Stimulated activated naive CD8-positive, alpha-beta T cell treated with anti-CD3 and anti-CD28 coated beads, Interleukin-15, Interleukin-2, amounts not matched to agents 100 U/mL and 50 U/mL, for 24 hours (primary cell): ENCODE measurements at places on chromosomes 3 and 15.

- no peak for DNase-seq
Measured at GRCh38 chr3:53702776-53703530, 143.3 kb downstream of the CHDH start.

- no peak for DNase-seq
Measured at GRCh38 chr3:38560284-38560683, 64.1 kb downstream of the EXOG start.

DNA sequence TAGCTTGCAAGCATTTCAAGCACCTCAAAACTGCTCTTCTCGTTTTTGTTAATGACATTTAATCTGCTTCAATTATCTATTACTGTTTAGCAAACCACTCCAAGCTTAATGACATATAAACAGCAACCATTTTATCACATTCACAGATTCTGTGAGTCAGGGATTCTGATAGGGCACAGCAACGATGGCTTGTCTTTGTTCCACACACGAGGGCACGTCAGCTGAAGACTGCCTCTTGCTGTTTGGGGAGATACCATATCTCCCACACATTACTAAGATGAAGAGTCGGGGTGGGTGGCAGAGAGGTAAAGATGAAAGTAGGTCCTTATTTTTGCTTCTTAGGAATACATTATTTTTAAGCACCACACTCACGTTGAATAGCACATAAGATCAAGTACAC lies 19.3 kb downstream of the CPOX start:
- DNase-seq = no peak

- peak; percentile 33 for DNase-seq
Measured at GRCh38 chr3:43104660-43105595, 951 bp downstream of the POMGNT2 start.

DNA sequence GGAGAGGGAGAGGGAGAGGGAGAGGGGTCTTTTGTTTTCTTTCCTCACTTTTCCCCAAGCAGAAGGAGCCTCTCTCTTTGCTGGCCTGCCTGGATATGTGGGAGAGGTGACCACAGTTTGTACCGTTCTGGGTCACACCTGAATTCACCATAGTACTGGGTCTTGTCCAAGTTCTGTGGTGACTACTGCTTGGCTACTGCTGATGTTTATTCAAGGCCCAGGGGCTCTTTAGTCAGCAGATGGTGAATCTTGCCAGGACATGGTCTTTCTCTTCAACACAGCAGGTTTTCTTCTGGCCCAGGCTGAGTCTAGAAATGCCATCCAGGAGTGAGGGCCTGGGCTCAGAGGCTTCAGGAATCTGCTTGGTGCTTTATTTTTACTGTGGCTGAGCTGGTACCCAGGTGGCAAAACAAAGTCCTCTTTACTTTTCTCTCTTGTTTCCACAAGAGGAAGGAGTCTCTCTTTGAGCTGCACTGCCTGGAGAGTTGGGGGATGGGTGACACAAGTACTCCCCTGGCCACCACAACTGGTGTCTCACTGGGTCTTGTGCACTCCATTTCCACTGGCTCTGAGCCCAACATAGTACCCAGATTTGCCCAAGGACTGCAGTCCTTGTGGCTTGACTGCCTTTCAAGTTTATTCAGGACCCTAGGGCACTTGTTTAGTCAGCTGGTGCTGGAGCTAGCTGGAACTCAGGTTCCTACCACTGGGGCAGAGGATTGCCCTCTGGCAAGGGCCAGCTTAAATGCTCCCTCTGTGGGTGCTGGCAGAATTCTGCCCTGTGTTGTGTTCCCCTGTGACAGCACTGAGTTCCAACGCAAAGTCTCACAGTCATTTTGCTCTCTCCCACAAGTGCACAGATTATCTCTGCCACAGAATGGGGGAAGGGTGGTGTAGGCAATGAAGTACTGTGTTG lies 16.8 kb upstream of the CCNDBP1 start:
- DNase-seq = no peak

GRCh38 chr15:63402498-63403253 lies 21.0 kb upstream of the CA12 start:
- DNase-seq = no peak

DNA sequence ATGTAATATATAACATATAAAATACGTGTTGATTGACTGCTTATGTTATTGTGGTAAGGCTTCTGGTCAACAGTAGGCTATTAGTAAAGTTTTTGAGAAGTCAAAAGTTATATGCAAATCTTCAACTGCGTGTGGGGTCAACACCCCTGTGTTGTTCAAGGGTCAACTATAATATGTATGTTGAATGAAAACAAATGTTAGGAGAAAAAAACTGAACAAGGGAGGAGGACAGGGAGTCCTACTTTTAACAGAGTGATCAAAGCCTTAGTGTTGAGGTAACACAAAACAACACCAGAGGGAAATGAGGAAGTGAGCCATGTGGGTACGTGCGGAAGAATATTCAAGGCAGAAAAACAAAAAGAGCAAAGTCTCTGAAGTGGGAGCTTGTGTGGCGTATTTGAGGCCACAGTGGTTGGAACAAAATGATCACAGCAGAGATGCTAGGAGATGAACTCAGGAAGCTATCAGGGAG lies 62.5 kb downstream of the SFMBT1 start:
- DNase-seq = peak; percentile 72

DNA sequence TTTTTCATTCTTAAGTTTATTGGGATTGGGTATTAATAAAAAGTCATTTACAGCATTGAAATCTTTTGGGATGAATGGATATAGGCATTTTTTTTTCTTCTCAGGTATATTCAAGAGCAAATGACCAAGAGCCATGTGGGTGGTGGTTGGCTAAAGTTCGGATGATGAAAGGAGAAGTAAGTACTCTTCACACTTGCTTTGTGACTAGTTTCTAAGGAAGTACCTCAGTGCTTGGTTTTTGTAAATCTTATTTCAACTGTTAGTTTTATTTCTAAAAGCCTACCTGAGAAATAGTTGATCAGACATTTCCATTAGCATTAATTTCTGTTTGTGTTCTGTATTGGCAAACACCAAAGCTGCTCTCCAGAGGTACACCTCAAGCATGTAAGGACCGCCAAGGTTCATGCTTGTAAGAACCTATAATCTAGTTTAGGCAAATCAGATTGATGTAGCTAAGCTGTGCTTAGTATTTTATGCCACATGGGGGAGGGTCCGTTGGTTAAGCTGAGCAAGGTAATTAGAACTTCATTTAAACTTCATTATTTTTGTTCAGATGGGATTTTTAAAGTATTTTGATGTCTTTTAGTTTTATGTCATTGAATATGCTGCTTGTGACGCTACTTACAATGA lies 35.4 kb downstream of the FXR1 start:
- DNase-seq = no peak

GRCh38 chr3:178257491-178257890 lies 278.7 kb upstream of the KCNMB2 start:
- DNase-seq = no peak

GRCh38 chr3:188267790-188268335 lies 113.9 kb downstream of the LPP start:
- DNase-seq = no peak

DNA sequence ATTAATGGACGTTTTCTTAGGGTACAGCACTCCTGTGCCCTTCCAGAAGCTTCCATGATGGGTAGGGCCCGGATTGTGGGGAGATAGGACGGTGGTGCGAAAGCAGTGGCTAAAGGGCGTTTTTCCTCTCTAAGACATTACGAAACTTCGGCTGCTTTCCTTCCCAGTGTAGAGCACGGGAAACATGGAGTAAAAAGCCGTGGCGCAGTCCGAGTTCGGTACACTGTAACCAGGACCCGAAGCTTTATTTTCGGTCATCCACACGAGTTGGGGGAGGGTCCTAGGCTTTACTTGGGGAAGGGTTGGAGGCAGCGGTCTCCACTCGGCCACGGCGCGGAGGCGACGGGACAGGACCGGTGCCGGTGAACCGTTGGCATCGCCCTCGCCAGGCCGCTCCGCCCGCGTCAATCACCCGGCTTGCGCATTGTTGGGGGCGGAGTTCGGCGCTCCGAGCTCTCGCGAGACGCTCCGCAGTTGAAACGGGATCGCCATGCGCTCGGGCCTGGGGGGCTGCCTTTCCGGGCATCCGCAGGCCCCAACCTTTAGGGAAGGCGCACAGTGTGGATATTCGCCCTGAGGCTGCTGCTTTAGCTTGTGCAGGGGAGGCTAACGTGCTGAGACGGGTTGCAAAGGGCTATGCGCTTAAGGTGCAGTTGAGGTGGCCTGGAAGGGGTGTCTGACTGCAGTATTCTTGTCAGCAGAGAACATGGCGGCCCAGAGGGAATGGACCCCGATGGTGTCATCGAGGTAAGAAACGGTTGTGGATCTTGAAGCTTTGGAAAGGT lies 546 bp downstream of the EIF4A2 start:
- DNase-seq = peak; percentile 70

DNA sequence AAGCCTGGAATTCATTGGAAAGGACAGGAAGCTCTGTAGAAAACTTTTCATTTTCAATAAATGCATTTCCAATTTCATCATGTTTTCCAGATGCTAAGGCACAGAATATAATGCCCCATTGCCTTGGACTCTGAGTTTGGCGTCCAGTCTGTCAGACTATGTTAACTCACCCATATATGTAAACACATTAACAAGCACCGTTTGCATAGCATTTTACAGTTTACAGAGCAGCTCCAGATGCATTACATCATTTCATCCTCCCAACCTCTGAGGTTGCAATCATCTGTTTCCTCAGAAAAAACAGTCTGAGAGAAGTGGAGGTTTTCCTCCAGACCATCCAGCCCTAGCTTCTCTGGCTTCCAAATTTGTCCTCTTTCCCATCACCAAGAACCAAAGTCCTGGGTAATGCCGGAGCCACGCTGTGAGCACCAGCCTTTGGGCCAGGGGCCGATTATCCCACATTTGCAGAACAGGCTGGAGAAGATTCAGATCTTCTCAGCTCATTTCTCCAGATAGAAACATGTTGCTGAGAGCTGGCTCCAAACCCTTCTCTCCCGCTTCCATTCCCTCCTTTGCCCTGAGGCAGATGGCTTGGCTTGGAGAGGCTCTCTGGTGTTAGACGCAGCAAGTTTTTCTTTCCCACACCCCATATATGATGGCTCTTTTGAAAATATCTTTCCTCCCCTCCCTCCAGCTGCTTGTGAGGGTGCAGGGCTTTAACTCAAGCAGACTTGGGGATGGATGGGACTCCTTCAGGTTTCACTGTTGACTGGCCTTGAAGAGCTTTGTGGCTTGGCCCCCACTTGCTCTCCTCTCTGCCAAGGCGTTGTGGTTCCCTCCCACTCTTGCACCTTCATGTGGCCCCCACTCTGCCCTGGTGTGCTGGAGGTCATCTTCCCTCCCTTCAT lies 26.0 kb downstream of the CYP19A1 start:
- no peak for DNase-seq

DNA sequence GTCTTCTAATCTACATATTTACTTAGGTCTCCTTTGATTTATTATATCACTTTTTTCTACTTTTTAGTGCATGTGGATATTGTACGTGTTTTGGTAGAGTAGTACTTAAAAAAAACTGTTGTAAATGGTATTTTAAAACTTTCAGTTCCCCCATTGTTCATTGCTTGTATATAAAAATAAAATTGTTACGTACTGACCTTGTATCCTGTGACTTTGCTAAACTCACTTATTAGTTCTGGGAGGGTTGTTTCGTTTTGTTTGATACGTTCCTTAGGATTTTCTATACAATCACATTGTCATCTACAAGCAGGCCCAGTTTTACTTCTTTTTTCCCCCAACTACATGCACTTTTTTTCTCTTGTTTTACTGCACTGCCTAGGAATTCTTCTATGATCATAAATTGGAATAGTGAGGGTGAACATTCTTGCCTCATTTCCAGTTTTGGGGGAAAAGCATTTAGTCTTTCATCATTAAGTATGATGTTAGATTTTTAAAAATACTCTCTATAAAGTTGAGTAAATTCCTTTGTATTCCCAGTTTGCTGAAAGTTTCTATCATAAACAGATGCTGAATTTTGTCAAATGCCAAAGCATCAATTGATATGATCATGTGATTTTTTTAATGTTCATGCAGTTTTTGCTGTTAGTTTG lies 33.5 kb upstream of the ACKR4 start:
- no peak for DNase-seq

- no peak for DNase-seq
Measured at GRCh38 chr3:61637088-61638051, 76.0 kb downstream of the PTPRG start.

GRCh38 chr3:112803467-112803866 lies 43.2 kb downstream of the CD200R1L start:
- DNase-seq = no peak

DNA sequence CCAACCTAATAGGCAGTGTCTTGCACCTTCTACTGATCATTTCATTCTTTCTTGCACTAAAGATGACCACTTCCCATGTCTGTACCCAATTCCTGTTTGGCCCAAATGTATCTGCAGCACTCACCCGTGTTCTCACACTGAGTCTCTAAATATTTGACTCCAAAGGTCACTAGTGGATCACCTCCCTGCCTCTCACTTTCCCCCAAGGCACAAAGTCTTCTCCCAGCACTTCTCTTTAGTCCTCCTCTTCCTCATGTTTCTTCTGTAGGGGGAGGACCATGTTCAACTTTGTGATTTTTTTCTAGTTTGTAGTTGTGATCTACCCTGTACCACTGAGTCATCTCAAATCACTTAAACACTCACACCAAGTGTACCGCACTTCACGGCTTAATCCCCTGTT lies 13.9 kb downstream of the NR1I2 start:
- DNase-seq = no peak

- DNase-seq = no peak
Measured at GRCh38 chr15:82807920-82808633, 1.4 kb upstream of the WHAMM start.

- no peak for DNase-seq
Measured at GRCh38 chr3:176767385-176767784, 429.9 kb downstream of the TBL1XR1 start.

DNA sequence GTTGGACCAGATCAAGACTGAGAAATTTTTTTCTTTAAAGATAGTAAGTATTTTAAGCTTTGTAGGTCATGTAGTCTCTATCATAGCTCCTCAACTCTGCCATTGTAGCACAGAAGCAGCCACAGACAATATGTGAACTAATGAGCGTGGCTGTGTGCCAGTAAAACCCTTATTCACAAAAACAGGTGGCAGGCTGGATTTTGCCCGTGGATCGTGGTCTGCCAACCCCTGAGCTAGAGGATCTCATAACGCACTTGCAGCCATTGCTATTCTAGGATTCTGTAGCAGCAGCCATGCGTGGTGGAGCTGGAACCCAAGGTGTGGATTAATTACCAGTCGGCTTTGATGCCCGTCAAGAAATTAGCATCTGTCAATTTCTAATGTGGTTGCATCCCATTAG lies 68.7 kb upstream of the PLXNA1 start:
- DNase-seq = no peak

DNA sequence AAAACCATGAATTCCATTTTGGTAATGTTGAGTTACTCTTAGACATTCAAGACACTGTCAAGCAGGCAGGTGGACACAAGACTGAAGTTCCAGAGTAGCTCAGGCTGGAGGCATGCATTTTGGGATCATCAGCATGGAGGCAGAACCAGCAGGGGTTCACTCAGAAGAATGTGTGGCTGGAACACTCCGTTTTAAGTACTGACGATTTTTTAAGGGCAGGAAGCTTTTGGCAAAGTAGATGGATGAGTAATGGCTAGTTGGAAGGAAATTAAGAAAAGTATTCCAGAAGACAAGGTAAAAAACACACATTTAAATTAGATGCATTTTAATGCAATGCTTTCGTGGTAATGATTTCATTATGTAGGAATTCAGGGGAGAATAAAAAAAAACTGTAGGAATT lies 420.4 kb downstream of the ROBO2 start:
- no peak for DNase-seq

- DNase-seq = no peak
Measured at GRCh38 chr3:133836497-133837158, 31.0 kb downstream of the SRPRB start.
